ENCODE measurements at places on chromosomes 16 and 17. TPM values are rescaled to one million over a fixed set of nuclear protein-coding genes. Genes with fewer than 3 reads are reported as not detected.

GRCh38 chr16:3143598-3144320 lies 8.9 kb downstream of the ZNF213 start:
- no peaks in the 10 kb centered on the region for H3K36me3 ChIP-seq
- H3K4me3 ChIP-seq = no peak overlapping the region
- H3K27ac ChIP-seq = no peak overlapping the region

DNA sequence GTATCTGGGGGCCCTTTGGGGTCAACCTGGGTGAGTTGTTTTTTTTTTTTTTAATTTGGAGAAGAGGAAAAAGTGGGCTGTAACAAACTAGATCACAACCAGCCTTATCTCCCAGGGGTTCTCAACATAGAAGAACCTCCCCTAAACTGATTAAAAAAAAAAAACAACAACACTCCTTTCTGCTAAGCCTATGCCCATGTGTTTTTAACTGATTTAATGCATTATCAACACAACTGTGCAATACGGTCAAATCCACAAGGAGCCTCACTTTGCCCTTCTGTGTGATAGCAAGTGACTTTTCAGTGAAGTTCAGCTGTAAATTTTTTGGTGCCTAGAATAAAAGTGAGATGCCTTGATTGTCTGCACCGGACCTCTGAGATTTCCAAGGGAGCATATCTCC lies 646 bp downstream of the MYH11 start:
- no peak overlapping the region for H3K4me3 ChIP-seq
- DNase-seq = no peak

The SLC16A6 gene
- total RNA-seq = 1.0 TPM

- no peaks in the 10 kb centered on the region for H3K36me3 ChIP-seq
- H3K4me1 ChIP-seq = peaks cover 14% of the 10 kb centered on the region
- peak overlapping the region; percentile 16 for H3K27ac ChIP-seq
- H3K27me3 ChIP-seq = peaks cover 6% of the 10 kb centered on the region
- DNase-seq = no peak
Measured at GRCh38 chr17:77886387-77886728, 72.1 kb upstream of the TNRC6C start.

DNA sequence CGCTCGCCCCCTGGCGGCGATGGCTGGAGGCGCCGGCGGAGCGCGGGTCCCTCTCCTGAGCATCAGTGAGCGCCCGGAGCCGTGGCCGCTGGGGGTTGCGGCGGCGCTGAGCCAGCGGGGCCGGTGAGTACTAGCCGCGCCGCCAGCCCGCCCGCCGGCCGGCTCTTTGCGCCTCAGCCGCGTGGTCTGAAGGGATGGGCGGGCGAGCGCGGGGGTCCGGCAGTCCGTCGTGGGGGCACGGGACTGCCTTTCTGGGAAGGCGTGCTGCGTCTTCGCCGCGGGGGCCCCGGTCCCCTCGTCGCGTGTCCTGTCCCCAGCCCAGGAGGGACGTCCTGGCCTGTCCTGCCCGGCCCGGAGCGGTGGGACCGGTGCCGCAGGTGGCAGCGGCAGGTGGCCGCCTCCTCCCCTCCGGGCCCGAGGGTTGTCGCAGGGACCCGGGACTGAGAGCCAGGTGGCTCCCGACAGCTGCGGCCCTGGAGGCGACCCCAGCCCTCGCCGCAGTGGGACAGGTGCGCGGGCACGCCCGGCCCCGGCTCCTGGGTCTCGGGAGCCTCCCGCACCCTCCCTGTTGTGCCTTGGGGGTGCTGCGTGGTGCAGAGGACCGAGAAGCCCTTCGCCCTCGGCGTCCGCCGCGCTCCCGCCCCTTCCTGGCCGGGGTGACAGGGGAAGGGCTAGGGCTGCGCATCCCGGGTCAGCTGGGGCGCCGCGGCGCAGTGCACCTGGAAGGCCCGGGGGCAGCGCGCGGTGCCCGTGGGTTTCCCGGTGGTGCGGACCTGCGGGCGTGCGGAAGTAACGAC lies at the start of gene SPECC1:
TSS of gene SPECC1 (plus strand) at position 58 of the 797 bp plus-strand sequence. CDS start 87,293 bp downstream, outside the sequence.
- H3K27me3 ChIP-seq = peaks cover 2% of the 10 kb centered on the region
- peak; percentile 81 for DNase-seq
- H3K36me3 ChIP-seq = no peaks in the 10 kb centered on the region
- no peaks in the 10 kb centered on the region for H3K4me1 ChIP-seq

- H3K36me3 ChIP-seq = no peaks in the 10 kb centered on the region
- peak; percentile 72 for DNase-seq
- H3K4me3 ChIP-seq = no peak overlapping the region
- H3K27ac ChIP-seq = no peak overlapping the region
Measured at GRCh38 chr17:74368341-74369081, 1.2 kb downstream of the GPR142 start.

GRCh38 chr17:46795379-46795952 lies 23.0 kb downstream of the WNT3 start:
- no peaks in the 10 kb centered on the region for H3K36me3 ChIP-seq
- H3K27ac ChIP-seq = no peak overlapping the region
- no peak overlapping the region for H3K4me3 ChIP-seq
- no peaks in the 10 kb centered on the region for H3K4me1 ChIP-seq
- no peaks in the 10 kb centered on the region for H3K27me3 ChIP-seq

- H3K4me3 ChIP-seq = no peak overlapping the region
- no peaks in the 10 kb centered on the region for H3K4me1 ChIP-seq
- no peaks in the 10 kb centered on the region for H3K36me3 ChIP-seq
- no peaks in the 10 kb centered on the region for H3K27me3 ChIP-seq
- no peak for DNase-seq
Measured at GRCh38 chr17:68870161-68870826, 84.9 kb downstream of the ABCA8 start.

The LCAT gene
- 33.3 TPM for total RNA-seq

The KRT23 gene
- total RNA-seq = 43.6 TPM

DNA sequence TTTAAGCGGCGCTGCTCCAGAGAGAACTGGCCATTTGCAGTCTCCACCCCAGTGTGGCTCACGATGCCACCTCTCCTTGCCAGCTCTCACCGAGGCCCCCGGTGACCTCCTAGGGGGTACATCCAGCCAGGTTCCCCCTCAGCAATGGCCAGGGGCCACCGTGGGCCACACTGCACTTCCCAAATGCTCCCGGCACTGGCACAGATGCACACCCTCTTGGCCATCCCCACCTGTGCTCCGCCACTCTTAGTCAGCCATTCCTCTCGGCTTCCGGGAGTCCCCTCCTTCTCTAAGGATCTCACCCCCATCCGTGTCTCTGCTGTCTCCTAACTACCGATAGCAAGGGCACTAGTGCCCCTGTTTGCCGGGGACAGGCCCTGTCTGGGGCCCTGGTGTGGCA lies 25.8 kb downstream of the MLYCD start:
- no peak for DNase-seq
- peaks cover 28% of the 10 kb centered on the region for H3K4me1 ChIP-seq
- H3K4me3 ChIP-seq = no peak overlapping the region
- H3K27ac ChIP-seq = peak overlapping the region; percentile 49

DNA sequence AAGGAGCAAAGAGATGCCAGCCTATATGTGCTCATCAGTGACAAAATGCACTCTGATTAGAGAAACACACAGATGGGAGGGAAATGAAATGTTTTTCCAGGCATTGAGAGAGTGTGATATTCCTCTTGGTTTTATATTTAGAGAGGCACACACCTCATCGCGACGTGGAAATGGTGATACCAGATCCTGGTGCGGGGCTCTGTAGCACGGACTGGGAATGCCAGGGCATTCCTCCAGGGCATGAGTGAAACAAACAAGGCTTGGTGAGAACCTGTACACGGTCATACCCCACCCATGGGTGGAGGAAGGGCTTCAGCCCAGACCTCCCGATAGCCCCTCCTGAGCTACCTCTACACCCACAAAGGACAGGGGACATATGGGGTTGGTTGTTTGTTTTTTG lies 280.2 kb downstream of the C16orf95 start:
- H3K4me3 ChIP-seq = no peak overlapping the region
- H3K27ac ChIP-seq = no peak overlapping the region
- H3K27me3 ChIP-seq = no peaks in the 10 kb centered on the region
- no peak for DNase-seq
- H3K4me1 ChIP-seq = no peaks in the 10 kb centered on the region

- DNase-seq = no peak
- H3K36me3 ChIP-seq = no peaks in the 10 kb centered on the region
- H3K27ac ChIP-seq = no peak overlapping the region
Measured at GRCh38 chr17:77025781-77026180, 115.0 kb upstream of the SEC14L1 start.

DNA sequence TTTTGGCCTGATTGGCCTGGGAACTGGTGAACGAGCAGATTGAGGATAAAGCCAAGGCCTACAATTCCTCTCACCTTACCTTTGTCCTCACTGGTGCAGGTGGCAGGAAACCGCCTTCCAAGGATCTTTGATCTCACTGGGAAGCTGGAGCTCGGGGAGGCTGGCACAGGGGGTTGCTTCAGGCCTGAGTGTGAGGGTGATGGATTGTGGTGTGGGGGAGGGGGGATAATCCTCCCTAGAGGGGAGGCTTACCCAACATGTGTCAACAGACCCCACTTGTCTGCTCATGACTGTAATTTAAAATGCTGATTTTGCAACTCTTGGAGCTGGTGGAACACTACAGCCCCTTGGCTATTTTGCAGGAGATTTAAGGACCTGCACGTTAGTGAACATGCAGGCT lies 4.5 kb upstream of the RMI2 start:
- no peaks in the 10 kb centered on the region for H3K27me3 ChIP-seq
- H3K36me3 ChIP-seq = no peaks in the 10 kb centered on the region

The KCNH4 gene
- 0.37 TPM for total RNA-seq

- no peaks in the 10 kb centered on the region for H3K36me3 ChIP-seq
- no peaks in the 10 kb centered on the region for H3K27me3 ChIP-seq
- no peak for DNase-seq
- no peak overlapping the region for H3K27ac ChIP-seq
- H3K4me3 ChIP-seq = no peak overlapping the region
Measured at GRCh38 chr17:45775148-45775547, 9.0 kb upstream of the CRHR1 start.

DNA sequence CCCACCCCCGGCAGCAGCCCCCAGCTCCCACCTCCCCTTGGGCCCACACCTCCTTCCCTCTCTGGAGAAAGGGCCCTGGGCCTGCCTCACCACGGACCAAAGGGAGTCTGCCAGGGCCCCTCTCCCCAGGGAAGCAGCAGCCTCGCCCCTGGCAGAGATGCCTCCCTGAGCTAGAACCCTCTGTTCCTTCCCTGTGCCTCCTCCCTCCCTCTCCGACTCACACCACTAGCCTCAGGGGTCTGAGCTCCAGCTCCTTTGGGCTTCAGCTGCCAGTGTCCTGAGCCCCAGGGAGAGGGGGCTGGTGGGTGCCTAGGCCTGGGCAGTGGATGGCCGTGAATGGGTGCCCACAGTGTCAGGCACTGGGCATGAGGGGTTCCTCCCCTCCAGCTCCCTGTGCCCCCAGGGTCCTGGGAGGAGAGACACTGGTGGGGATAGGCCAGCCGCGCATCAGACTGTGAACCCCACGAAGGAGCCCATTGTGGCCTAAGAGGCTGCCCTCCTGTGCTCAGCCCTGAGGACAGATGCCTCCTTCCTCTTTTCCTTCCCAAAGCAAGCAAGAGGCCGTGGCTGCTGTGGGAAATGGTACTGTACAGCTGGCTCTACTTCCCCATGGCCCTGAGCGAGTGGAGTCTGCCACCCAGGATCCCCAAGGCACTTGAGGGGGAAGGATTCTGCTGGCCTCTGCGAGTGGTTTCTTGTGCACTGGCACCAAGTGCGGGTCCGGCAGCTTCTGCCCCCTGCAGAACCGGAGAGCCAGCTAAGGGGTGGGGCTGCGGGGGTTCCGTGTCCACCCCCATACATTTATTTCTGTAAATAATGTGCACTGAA lies 20.7 kb downstream of the MMP15 start:
- H3K27me3 ChIP-seq = no peaks in the 10 kb centered on the region
- peaks cover 1% of the 10 kb centered on the region for H3K36me3 ChIP-seq

Data from Caco-2 (cell line).